ENCODE measurements at places on chromosomes 11 and 22.

DNA sequence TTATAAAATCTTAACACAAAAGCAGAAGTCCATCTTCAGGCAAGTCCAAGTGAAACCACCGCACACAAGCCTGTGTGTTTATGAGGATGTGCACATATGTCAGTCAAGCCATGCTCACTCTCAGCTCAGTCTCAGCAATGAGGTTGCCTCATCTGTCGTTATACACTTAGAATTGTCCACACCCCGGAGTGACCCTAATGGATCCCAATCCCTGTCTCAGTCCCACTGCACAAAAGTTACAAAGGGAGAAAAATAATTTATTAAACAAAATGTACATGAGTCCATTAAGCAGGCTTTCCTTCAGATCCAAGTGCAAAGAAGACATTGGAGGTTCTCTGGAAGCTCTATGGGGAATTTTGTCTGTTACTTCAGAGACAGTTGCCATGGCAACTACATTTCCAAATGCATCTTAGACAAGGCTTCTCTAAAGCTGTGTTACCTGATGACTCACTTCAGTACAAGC lies 24.4 kb downstream of the OR8B12 start:
- DNase-seq: no peak

- no peak for DNase-seq
These were observed 34.1 kb downstream of the PHLDB1 start for GRCh38 chr11:118641397-118642019.

DNA sequence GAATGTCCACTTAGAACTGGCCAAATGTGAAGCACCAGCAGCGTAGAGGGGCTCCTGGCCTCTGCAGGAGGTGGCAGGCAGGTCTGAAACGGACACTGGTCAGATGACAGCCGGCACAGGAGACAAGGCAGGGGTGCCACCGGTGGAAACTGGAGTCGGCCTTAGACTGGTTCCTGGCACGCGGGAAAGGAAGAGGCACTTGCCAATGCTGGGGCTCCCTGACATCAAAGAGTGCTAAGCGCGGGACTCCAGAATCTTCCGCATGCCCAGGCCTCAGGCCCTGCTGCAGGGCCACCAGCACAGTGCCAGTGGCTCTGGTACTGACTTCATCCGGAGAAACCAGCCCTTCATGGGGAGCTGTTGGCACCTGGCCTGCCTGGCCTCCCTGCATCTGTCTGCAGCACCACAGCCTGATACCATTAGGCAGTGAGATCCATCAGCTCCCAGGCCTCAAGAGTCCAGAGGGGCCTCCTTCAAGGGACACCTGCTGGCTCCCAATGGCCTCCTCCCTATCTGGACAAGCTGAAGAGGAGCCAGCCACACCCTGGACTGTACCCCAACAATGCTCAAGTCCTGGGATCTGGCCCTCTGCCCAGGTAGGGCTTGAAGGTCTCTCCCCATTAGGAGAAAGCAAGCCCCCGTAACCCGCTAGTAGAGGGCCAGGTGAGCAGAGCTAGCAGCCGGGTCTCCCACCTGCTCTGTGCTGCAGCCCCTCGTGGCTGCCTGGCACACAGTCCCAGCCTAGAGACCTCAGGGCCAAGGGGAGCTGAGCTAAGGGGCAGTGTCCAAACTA lies 29.7 kb upstream of the GNB1L start:
- DNase-seq: no peak

DNA sequence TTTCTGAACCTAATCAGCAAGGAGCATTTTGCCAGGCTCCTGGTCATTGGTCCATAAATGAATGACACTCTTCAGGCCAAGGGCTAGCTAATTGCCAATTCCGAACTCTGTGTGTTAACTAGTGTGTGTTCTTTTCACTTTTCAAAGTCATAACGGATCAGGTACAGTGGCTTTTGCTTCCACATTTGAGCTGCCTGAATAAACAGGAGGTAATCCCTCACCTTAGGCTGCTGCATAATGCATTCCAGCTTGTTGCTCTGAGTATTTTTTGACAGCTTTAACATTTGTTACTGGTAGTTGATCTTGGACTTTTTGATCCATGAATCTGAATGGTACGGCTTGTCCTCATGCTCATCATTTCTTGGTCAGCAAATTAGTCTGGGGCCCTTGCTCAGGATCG lies 485.1 kb downstream of the CNTN5 start:
- DNase-seq: no peak

GRCh38 chr11:121372028-121372427 lies 79.5 kb downstream of the SC5D start:
- DNase-seq: no peak

DNA sequence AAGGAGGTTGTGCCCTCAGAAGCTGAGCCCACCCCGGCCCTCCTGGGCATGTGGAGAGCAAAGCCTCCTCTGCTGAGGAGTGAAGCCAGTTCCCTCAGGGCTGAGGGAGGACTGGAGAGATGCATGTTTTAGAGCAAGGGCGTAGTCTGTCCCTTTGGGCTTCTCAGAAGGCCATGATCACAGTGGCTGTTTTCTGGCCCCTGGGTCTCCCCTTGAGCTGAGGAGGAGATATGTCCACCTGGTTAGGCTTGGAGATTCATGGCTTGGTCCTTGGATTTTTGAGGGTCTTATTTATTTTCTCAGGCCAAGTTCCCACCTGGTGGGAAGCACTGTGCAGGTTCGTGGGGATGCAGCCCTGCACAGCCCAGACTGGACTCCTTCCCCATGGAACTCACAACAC lies 46.5 kb upstream of the THY1 start:
- no peak for DNase-seq

GRCh38 chr11:129260750-129261149 lies 68.6 kb upstream of the ARHGAP32 start:
- no peak for DNase-seq

GRCh38 chr11:35021589-35021988 lies 105.2 kb downstream of the PDHX start:
- no peak for DNase-seq

GRCh38 chr11:62925745-62926679 lies 4.8 kb upstream of the CHRM1 start:
- no peak for DNase-seq

DNA sequence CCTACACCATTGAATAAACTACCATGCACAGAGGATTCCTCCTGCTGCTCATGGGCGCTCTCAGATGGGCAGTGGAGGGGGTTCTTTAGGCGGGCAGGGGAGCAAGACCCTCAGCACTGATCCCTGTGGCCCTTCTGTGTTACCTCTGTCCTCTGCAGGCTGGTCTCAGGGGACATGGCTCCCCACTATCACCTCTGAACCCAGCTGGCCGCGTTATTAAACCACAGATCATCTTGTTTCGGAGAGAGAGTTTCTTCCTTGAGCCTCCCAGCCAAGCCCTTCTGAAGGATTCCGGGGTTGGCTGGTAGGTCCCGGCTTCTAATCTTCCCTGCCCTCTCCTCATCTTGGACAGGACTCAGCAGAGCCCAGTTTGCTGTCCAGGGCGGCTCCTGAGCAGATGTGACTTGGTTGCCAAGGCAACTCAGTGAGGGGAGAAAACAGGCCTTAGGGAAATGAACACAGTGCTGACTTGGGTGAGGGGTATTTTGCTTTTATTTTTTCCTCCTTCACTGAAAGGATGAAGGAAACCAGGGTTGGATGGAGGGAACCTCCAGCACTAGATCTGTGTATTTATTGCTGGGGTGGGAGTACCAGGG lies 13.3 kb downstream of the APOL3 start:
- no peak for DNase-seq

GRCh38 chr11:129163714-129164164 lies 28.4 kb downstream of the ARHGAP32 start:
- no peak for DNase-seq

DNA sequence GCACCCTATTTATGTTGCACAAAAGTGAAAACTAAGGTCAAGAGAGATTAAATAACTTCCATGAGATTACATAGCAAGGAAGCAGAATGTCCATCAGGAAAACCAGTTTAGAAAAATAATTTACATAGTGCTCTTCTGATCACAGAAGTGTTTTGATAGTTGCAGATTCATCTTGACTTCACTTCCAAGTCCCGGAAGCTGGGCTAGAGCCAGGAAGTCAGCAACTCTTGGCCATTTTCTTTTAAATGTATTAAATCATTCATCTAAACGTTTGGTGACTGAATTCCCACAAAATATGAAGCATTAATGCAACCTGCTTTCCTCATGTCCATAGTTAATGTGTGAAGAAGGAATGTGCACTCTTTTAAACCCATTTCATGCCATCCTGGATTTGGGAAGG lies 29.7 kb downstream of the APLP2 start:
- DNase-seq: no peak

DNA sequence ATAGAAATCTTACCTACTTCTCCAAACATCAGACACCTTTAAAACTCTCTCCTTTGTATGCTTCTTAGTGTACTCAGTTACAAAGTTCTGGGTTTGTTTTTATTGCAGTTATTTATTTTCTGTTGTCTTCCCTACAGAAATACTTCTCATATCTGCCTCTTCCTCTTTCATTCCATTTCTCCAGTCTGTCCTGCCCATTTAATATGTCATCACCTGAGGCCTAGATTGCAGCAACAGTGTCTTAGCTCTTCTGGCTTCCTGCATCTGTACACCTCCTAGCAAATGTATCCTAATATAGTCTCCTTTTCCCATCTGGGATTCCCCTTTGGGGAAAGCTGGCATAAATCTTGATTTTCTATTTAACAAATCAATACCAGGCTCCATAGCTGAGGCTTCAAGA lies 34.9 kb upstream of the PCF11 start:
- DNase-seq: no peak

GRCh38 chr11:83475760-83476159 lies 189.6 kb upstream of the CCDC90B start:
- no peak for DNase-seq

- DNase-seq: no peak
These were observed 84.8 kb downstream of the KCNQ1 start for GRCh38 chr11:2529636-2530035.

DNA sequence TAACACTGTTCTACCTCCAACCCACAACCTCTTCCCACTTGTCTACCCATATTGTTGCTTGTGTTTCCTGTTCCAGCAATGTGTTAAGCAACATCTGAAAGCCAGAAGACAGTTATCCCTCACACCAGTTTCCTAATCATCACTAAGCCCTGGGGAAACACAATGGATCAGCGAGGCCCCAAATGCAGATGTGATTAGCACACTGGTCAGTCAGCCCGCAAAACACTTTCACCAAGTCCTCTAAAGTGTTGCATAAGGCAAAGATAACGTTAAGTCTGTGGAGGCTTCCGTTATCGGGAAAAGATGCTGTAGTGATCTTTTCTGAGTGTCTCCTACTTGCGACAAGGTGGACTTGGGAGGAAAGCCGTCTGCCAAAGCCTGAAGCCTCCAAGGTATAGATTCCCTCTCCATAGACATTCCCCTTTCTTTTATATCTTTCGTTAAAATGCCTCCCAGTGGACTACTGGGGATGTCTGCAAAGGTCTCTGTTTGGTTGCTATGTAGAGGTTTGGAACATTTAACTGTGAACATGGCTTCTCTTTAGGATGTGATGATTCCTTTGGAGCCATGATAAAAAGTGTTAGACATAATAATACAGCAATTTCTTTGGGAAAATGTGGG lies at the start of gene MS4A3:
TSS of gene MS4A3 (plus strand) at position 317 of the 621 bp plus-strand sequence. CDS start 4,496 bp downstream, outside the sequence.
- no peak for DNase-seq

GRCh38 chr11:42709216-42709615 lies 602.6 kb upstream of the API5 start:
- no peak for DNase-seq

DNA sequence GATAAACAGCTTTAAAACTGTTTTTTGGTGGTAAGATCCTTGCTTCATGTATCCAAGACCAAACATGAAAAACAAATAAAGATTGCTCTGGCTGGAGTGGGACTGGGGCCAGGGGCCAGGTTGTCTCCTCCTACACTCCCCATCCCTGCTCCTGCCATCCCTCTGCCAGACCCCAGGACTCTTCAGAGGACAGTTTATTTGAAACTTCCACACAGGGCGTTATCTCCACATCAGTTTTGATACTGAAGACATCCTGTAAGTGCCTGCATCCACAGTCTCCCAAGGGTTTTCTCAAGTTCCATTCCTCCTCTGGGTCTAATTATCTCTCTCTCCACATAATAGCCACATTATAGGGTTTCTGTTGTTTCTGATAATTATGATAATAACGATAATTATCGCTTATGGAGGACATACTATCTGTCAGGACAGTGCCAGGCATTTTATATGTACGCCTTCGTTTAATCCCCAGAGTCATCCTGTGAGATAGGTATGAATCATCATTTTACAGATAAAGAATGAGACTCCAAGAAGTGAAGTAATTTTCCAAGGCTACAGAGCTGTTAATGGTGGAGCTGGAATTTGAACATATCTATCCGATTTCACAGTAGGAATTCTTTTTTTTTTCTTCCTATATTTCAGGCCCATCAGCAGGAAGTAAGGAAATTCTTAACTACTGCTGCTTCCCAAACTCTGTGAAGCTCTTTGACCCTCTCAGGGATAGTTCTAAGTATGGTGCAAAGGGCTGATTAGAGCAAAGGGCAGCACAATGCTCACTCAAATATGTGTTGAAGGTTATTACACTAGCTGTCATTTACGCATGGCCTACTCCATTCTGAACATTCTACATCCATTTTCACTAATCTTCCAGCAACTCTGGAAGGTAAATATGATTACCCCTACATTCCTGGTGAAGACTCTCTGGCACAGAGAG lies 488.0 kb upstream of the CCDC90B start:
- DNase-seq: no peak

DNA sequence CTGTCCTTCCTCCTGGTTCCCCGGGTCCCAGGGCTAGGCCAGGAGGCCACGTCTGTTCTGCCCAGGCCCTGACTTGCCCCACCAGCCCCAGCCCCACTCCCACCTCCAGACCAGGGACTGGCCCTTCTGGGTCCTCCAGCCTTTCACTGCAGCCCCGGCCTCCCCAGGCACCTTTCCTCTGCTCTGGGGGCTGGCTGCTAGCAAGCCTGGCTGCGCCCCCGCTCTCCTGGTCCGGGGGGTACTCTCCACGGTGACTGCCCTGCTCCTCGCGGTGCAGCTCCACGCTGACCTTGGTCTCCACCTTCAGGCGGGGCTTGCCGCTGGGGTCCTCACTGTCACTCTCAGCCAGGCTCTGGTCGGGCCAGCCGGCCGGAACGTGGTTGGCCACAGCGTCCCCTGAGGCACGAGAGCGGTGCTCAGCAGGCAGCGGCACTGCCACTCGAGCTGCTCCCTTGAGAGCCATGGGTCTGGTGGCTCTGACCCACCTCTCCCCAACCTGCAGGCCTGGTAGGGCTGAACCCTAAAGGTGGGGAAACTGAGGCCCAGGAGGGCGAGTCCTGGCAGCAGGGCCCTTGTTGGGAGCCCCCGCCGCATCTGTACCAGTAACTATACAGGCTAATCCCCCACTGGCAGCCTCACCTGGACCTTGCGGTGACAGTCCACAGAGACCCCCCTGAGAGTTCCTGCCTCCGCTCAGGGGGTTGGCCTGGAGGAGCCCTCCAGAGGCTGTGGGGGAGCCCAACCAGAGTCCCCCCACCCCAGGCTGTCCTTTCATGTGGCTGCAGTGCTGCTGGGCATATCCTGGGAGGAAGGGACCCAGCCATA lies 29.0 kb downstream of the TRMU start:
- DNase-seq: no peak

DNA sequence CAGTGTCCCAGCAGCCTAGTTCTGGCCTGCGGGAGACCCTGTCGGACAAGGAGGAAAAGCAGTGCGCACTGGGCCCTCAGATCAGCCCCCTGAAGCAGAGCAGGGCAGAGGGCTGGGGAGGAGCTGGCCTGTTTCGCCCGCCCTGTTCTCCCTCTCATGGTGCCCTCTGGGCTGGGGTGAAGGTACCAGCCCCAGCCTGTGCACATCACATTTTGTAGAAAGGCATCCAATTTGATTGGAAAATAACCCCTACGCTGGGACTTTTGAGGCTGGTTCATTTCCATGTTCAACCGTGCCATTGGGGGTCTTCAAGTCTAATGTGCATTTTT lies 832 bp upstream of the NAP1L4 start:
- DNase-seq: no peak

- no peak for DNase-seq
These were observed 15.3 kb downstream of the RTN4RL2 start for GRCh38 chr11:57475671-57476046.

- no peak for DNase-seq
These were observed 621.1 kb downstream of the OPCML start for GRCh38 chr11:132911186-132911585.
